ENCODE measurements at places on chromosomes 7 and 10. TPM values are rescaled to one million over a fixed set of nuclear protein-coding genes. Genes with fewer than 3 reads are reported as not detected.
A peak's percentile ranks its signal among the peaks of the same experiment; 100 is the strongest.

DNA sequence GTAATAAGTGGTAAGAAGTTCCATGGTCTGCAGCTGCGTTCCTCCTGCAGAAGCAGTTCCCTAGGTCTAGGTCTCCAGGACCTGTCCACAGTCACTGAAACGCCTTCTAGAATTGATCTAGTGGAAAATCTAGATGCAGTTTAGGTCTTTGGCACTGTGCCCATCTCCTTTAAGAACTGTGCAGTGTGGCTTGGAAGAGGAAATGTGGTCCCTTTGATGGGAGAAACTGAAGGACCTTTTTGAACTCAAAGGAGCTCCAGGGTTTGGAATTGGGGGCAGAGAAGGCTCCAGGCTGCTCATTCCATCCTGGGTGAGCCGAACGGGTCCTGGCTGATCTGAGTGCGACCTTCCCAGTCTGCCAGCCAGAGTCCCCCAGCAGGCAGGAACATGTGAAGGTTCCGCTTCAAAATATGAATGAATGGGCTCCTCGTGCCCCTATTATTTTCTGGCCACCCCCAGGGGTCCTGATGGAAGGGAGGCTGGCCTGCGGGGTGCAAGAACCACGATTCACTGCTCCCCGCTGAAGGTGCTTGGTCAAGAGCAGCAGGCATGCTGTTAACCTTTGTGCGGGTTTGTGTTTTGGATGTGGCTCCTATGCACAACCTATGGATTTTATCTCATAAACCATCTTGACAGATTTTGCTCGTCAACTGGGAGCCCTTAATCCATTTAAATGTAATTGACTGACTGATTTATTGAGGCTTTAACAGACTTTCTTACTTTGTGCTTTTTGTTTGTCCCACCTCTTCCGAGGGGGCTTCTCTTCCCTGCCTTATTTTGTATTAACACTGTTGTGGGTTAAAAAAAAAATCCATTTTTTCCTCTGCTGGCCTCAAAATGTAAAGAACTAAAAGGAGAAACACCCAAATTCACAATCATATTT, 36.7 kb downstream of the ZNF467 start:
- peaks cover under 1% of the 10 kb centered on the region for H3K4me1 ChIP-seq
- H3K36me3 ChIP-seq = no peaks in the 10 kb centered on the region
- H3K4me3 ChIP-seq = no peak overlapping the region
- no peak for DNase-seq

GRCh38 chr10:120456626-120457430, at the start of gene PLPP4:
TSS of gene PLPP4 (plus strand) at chr10:120457227. CDS start at chr10:120457306, 79 bp downstream.
- peak; percentile 68 for DNase-seq
- H3K27ac ChIP-seq = no peak within 1 kb of the TSS
- peaks cover 7% of the 10 kb centered on the region for H3K4me1 ChIP-seq
- H3K36me3 ChIP-seq = no peaks in the 10 kb centered on the region

GRCh38 chr10:13973742-13974141, 357.0 kb downstream of the FRMD4A start:
- no peak for DNase-seq
- H3K36me3 ChIP-seq = no peaks in the 10 kb centered on the region
- H3K4me3 ChIP-seq = no peak overlapping the region
- no peaks in the 10 kb centered on the region for H3K4me1 ChIP-seq
- H3K27me3 ChIP-seq = no peaks in the 10 kb centered on the region
- H3K27ac ChIP-seq = no peak overlapping the region

DNA sequence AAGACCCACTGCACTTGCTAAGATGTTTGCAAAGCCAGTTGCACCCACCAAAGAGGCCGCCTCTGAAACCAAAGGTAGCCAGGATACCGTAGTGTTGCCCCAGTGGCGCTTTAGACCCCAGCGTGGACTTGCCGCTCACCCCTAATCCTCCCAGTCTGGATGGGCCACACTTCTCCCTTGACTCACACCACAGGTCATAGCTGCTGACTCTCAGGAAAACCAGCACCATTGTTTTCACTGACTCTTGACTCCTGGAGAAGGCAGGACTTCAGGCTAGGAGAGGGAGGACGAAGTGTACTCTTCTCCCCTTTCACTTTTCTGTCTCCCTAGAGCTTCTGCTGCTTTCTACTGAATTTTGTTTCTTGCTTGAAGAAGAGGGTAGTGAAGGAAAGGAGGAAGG, 22.3 kb downstream of the RAB19 start:
- H3K4me1 ChIP-seq = no peaks in the 10 kb centered on the region
- H3K36me3 ChIP-seq = no peaks in the 10 kb centered on the region
- no peak overlapping the region for H3K4me3 ChIP-seq
- no peak for DNase-seq
- no peak overlapping the region for H3K27ac ChIP-seq

GRCh38 chr10:35508647-35509046, 96.5 kb upstream of the GJD4 start:
- DNase-seq = no peak
- no peak overlapping the region for H3K27ac ChIP-seq
- H3K4me3 ChIP-seq = no peak overlapping the region

- H3K4me3 ChIP-seq = no peak overlapping the region
- no peak overlapping the region for H3K27ac ChIP-seq
- no peaks in the 10 kb centered on the region for H3K4me1 ChIP-seq
- DNase-seq = no peak
Observed at GRCh38 chr7:4091767-4092166, 590.3 kb upstream of the FOXK1 start.

GRCh38 chr10:1375346-1376170, 319.4 kb downstream of the WDR37 start:
- H3K36me3 ChIP-seq = no peaks in the 10 kb centered on the region
- H3K4me3 ChIP-seq = no peak overlapping the region
- peaks cover 37% of the 10 kb centered on the region for H3K27me3 ChIP-seq
- no peaks in the 10 kb centered on the region for H3K4me1 ChIP-seq
- no peak overlapping the region for H3K27ac ChIP-seq

- DNase-seq = no peak
- no peaks in the 10 kb centered on the region for H3K4me1 ChIP-seq
- no peaks in the 10 kb centered on the region for H3K27me3 ChIP-seq
- H3K36me3 ChIP-seq = no peaks in the 10 kb centered on the region
- H3K27ac ChIP-seq = no peak overlapping the region
- H3K4me3 ChIP-seq = no peak overlapping the region
Observed at GRCh38 chr7:113936982-113937381, 18.2 kb upstream of the PPP1R3A start.

GRCh38 chr7:86908948-86909347, 150.5 kb downstream of the ELAPOR2 start:
- H3K4me3 ChIP-seq = no peak overlapping the region
- no peaks in the 10 kb centered on the region for H3K4me1 ChIP-seq
- H3K27ac ChIP-seq = no peak overlapping the region
- no peaks in the 10 kb centered on the region for H3K27me3 ChIP-seq

- no peak overlapping the region for H3K27ac ChIP-seq
- no peaks in the 10 kb centered on the region for H3K27me3 ChIP-seq
- H3K4me1 ChIP-seq = no peaks in the 10 kb centered on the region
- no peak overlapping the region for H3K4me3 ChIP-seq
- no peak for DNase-seq
Observed at GRCh38 chr10:118057361-118057760, 10.6 kb upstream of the RAB11FIP2 start.

- H3K27ac ChIP-seq = no peak overlapping the region
Observed at GRCh38 chr7:67554986-67555385, 558.4 kb downstream of the TYW1 start.

GRCh38 chr7:140146574-140146973, 30.2 kb downstream of the KDM7A start:
- DNase-seq = no peak
- H3K27me3 ChIP-seq = no peaks in the 10 kb centered on the region
- no peaks in the 10 kb centered on the region for H3K36me3 ChIP-seq
- no peaks in the 10 kb centered on the region for H3K4me1 ChIP-seq
- no peak overlapping the region for H3K4me3 ChIP-seq

- no peak overlapping the region for H3K4me3 ChIP-seq
- no peaks in the 10 kb centered on the region for H3K27me3 ChIP-seq
- peak; percentile 80 for DNase-seq
- H3K4me1 ChIP-seq = peaks cover 23% of the 10 kb centered on the region
- H3K27ac ChIP-seq = peak overlapping the region; percentile 75
Observed at GRCh38 chr7:131521651-131522163, 34.7 kb downstream of the PODXL start.

GRCh38 chr7:118590107-118590506, 365.6 kb downstream of the ANKRD7 start:
- no peaks in the 10 kb centered on the region for H3K36me3 ChIP-seq
- no peak for DNase-seq
- no peaks in the 10 kb centered on the region for H3K27me3 ChIP-seq
- no peak overlapping the region for H3K4me3 ChIP-seq
- H3K4me1 ChIP-seq = no peaks in the 10 kb centered on the region

GRCh38 chr7:154364170-154364569, 312.0 kb downstream of the DPP6 start:
- no peak overlapping the region for H3K27ac ChIP-seq
- H3K4me3 ChIP-seq = no peak overlapping the region
- H3K27me3 ChIP-seq = no peaks in the 10 kb centered on the region
- no peaks in the 10 kb centered on the region for H3K36me3 ChIP-seq
- DNase-seq = no peak

DNA sequence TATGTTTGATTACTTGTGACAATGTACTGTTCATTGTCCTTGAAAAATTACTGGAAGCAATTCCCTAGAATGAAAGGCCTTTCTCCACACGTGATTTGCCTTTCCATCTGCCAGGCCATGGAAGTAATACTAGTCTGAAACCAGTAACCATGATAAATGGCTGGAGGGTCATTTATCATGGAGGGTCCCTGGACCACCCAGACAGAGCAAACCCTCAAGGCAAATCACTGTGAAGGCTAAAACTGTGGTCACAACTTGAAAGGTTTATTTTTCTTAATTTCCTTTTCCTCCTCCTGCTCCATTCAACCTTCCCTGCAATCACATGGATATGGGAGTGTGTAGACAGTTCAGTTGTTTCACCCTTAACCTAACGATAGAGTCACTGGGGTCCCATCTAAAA, 16.4 kb downstream of the BRAF start:
- no peak for DNase-seq
- no peaks in the 10 kb centered on the region for H3K27me3 ChIP-seq
- H3K4me3 ChIP-seq = no peak overlapping the region
- H3K36me3 ChIP-seq = no peaks in the 10 kb centered on the region

- no peak overlapping the region for H3K27ac ChIP-seq
- no peaks in the 10 kb centered on the region for H3K36me3 ChIP-seq
- no peak overlapping the region for H3K4me3 ChIP-seq
- H3K27me3 ChIP-seq = no peaks in the 10 kb centered on the region
- no peaks in the 10 kb centered on the region for H3K4me1 ChIP-seq
Observed at GRCh38 chr7:132462478-132462877, 113.8 kb downstream of the PLXNA4 start.

DNA sequence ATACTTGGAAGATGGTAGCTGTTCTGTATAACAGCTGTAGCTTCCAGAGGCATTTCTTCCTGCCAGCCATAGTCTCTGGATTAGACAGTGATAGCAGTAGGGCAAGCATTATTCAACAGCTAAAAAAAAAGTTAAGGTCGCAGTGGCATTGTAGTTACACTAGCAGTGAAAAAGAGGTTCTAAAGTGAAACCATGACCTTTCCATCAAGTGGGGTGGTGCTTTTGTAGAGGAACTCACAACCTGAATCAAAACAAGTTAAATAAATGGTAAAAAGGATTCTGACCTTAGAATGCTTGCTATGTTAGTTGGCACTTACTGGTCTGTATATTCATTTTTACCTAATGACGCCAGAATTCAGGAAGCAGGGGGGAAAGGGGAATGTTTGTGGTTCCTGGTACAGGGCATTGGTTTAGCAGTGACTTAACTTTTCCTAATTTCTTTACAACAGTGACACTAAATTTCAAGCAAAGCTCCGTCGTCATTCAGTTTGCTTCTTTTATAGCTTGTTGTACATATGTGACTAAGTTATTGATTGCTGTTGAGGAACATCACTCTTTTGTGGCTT, 55.0 kb downstream of the GBF1 start:
- no peaks in the 10 kb centered on the region for H3K36me3 ChIP-seq
- peaks cover 12% of the 10 kb centered on the region for H3K4me1 ChIP-seq
- peak overlapping the region; percentile 42 for H3K27ac ChIP-seq
- DNase-seq = no peak
- no peaks in the 10 kb centered on the region for H3K27me3 ChIP-seq

- H3K27ac ChIP-seq = peak overlapping the region; percentile 98
- DNase-seq = peak; percentile 85
- H3K4me3 ChIP-seq = peak overlapping the region; percentile 91
Observed at GRCh38 chr10:80454513-80455460, 677 bp downstream of the TSPAN14 start.

GRCh38 chr7:105765846-105766245, 110.6 kb downstream of the ATXN7L1 start:
- H3K4me1 ChIP-seq = peaks cover 8% of the 10 kb centered on the region
- H3K27ac ChIP-seq = no peak overlapping the region
- no peaks in the 10 kb centered on the region for H3K27me3 ChIP-seq
- no peak for DNase-seq
- H3K4me3 ChIP-seq = no peak overlapping the region

DNA sequence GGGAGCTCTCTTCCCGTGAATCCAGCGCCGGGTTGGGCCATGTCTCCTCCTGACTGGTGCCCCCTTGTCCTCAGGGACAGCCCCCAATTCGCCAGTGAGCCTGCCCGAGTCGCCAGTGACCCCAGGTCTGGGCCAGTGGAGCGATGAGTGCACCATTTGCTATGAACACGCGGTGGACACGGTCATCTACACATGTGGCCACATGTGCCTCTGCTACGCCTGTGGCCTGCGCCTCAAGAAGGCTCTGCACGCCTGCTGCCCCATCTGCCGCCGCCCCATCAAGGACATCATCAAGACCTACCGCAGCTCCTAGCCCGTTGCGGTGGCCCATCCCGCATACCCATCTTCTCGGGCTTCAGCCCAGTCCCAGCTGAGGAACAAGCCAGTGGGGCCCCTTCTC, 96.6 kb downstream of the NEURL1 start:
- H3K4me3 ChIP-seq = no peak overlapping the region
- H3K27ac ChIP-seq = no peak overlapping the region
- H3K36me3 ChIP-seq = no peaks in the 10 kb centered on the region
- no peak for DNase-seq

The NPSR1 gene
- total RNA-seq = not detected

The TMEM196 gene
- not detected for total RNA-seq

The AOAH gene
- total RNA-seq = 20.8 TPM

The PCDH15 gene
- total RNA-seq = 3.2 TPM

The STEAP4 gene
- 53.9 TPM for total RNA-seq

The FANK1 gene
- 2.6 TPM for total RNA-seq

The ARID5B gene
- 34.1 TPM for total RNA-seq

The FAM25A gene
- total RNA-seq = not detected

The ADRA2A gene
- total RNA-seq = 4.9 TPM

The DENND2A gene
- total RNA-seq = 26.2 TPM

The TBX20 gene
- not detected for total RNA-seq

The LIMK1 gene
- total RNA-seq = 53.1 TPM

The IFIT1B gene
- not detected for total RNA-seq

The TFPI2 gene
- total RNA-seq = 7.1 TPM

The PIP gene
- total RNA-seq = not detected

All from upper lobe of right lung (tissue), 1 donor.